ENCODE measurements at places on chromosomes 1 and 21. TPM values are rescaled to one million over a fixed set of nuclear protein-coding genes. Genes with fewer than 3 reads are reported as not detected.

The LCE2B gene
- not detected for total RNA-seq

The PTGER3 gene
- total RNA-seq = not detected

The TMPRSS3 gene
- 91.9 TPM for total RNA-seq

- no peak for DNase-seq
Observed at GRCh38 chr1:6180707-6181311, 688 bp upstream of the CHD5 start.

GRCh38 chr1:2349806-2350205, 41.5 kb downstream of the MORN1 start:
- DNase-seq = no peak

DNA sequence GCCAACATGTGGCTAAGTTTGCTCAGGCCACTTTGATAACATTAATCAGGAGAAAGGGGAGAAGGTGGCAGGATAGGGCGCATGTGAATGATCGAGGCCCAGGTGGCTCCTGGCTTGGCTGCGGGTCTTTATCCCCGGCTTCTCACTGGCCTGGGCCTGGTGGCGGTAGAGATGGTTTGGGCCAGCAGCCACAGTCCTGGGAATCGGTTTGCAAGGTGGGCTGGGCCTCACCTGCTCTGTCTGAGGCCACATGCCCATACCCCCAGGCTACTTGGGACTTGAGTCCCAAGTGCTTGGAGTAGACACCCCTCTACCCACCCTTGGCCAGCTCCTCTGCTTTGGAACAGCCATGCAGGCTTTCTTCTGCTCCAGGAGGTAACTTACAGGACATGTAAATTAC, 49.7 kb upstream of the DISP3 start:
- no peak for DNase-seq

The TAS1R2 gene
- total RNA-seq = not detected

- DNase-seq = no peak
Observed at GRCh38 chr1:54008876-54009275, 9.1 kb downstream of the LDLRAD1 start.

DNA sequence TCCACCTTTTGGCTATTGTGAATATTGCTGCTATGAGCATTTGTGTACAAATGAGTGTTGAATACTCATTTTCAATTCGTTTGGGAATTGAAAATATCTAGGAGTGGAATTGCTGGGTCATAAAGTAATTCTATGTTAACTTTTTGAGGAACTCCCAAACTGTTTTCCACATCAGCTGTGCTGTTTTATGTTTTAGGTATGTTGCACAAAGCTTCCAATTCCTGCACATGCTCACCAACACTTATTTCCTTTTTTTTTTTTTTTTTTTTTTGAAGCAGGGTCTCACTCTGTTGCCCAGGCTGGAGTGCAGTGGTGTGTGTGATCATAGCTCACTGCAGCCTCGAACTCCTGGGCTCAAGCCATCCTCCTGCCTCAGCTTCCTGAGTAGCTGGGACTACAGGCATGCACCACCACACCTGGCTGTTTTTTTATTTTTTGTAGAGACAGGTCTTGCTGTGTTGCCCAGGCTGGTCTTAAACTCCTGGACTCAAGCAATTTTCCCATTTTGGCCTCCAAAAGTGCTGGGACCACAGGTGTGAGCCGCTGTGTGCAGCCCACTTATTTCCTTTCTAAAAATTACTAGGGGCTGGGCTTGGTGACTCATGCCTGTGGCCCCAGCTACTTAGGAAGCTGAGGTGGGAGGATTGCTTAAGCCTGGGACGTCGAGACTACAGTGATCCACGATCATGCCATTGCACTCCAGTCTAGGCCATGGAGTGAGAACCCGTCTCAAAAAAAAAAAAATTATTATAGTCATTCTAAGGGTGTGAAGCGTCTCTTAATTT, 33.4 kb downstream of the TMCC2 start:
- no peak for DNase-seq

The PPIAL4G gene
- 0.42 TPM for total RNA-seq

GRCh38 chr1:41741244-41741643, 177.5 kb downstream of the HIVEP3 start:
- peak; percentile 40 for DNase-seq

DNA sequence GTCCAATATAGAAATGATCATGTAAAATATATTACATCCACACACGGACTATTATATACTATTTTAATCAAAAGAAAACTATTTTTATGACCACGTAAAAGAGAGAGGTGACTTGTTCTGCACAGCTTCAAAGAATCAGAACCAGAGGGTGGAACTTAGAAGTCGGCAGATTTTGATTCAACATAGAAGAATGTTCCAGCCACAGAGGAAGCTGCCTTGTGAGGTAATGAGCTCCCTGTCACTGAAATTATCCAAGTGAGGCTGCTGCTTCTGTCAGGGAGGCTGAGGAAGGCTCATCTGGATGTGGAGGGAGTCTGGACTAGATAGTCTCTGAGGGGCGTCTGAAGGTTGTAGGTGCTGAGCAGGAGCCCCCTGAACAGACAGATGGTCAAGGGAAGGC, 2.7 kb downstream of the PLEKHA6 start:
- no peak for DNase-seq

The PEAR1 gene
- total RNA-seq = 0.07 TPM

DNA sequence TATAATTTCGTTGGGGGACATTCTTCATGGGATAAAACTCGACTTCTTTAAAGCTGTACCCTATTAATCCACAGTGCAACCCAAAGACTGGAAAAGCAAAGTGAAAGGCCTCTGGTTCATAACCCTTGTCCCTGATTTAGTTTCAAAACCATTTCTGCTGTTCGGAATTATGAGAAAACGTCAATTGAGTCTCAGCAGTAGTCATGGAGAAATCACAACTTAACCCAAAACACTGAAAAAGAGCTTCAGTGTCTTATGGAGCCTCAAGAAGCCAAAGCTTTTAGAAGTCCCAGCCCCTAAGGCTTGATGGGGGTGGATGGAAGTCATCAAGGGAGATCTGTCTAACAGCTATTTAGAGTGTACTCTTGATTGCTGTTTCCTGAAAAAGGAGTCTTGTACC, 73.5 kb upstream of the VCAM1 start:
- DNase-seq = no peak

The TMEM54 gene
- 1.4 TPM for total RNA-seq

GRCh38 chr21:35994613-35995012, 65.7 kb downstream of the SETD4 start:
- DNase-seq = no peak

DNA sequence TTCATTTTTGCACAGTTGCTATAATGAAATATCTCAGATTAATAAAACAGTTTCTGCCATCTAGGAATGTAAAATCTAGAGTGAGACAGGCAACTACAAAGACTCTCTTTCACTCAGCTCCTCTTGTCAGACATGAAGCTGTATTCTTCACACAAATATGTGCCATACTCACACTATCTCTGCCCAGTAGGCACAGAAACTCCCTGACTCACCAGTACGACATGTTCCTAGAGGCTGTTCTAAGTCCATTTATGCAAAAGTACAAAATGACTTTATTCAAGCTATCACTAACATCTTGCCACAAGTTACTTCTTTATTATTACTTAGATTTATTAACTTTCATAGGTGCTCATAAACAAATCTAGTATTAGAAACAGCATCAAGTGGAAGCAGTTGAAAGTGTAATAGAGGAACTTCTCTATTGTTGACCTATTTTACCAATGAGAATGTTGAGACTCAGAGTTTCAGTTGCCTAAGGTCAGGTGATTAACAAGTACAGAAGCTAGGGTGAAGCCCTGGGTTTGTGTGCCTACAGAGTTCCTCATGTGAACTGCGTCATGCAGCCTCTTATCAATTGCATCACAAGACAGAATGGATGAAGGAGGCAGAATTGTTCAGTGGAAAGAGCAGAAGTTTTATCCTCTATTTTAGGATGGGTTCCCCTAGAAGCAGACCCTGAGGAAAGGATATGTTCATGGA, 98.9 kb downstream of the RGS2 start:
- DNase-seq = no peak

The CGN gene
- total RNA-seq = 0.69 TPM

DNA sequence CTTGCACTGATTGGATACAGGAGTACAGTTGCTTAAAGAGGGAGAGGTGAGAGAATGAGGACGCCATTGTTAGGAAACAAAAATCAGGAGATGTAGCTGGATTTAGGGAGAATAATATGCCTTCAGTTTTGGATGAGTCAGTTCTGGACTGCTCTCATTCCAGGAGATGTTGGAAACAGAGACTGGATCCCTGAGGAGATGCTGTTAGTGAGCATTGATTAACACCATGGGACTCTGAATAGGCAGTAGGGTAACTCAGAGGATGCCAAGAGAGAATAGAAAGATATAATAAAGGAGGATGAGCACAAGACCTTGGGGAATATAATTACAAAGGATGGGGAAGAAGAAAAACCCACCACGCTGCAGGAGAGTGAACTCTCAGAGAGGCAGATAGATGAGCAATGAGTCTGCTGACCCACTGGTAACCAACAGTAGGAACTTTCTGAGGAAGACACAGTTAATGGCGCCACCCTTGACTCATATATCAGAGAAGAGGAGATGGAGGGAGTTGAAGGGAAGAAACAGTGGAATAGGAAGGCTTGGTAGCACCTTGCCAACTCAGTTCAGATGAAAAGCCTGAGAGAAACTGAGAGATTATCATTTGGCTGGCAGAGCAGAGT, 10.5 kb downstream of the KCNJ15 start:
- DNase-seq = no peak

The FCRLB gene
- total RNA-seq = 0.43 TPM

The ADAMTS4 gene
- total RNA-seq = 7.7 TPM

The RCSD1 gene
- 62.0 TPM for total RNA-seq

Measured in activated T-cell treated with anti-CD3 and anti-CD28 coated beads, Interleukin-2, amount 50 U/mL, for 72 hours (primary cell).